NCI-H187 treated with DMSO at 0.1 percent for 48 hours (cell line): ENCODE measurements at places on chromosomes 1 and 21.
A peak's percentile ranks its signal among the peaks of the same experiment; 100 is the strongest.

- no peak for DNase-seq
Observed at GRCh38 chr21:18803624-18804023, 400.0 kb upstream of the TMPRSS15 start.

DNA sequence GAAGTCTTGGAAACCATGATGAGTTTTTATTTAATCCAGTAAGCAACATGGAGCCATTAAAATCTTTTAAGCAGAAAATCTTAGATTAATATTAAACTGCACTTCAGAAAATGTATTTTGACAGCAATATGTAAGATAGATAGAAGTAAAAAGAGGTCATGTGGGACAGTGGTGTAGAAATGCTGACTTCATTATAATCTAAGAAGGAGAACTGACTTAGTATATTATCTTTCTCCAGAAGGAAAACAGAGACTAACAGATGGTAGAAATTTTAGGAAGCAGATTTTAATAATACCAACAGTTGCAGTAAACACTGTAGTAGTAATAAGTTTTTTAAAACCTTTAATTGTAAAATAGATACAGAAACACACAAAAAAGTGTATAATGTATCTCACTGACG, 272.9 kb downstream of the TPR start:
- no peak for DNase-seq

DNA sequence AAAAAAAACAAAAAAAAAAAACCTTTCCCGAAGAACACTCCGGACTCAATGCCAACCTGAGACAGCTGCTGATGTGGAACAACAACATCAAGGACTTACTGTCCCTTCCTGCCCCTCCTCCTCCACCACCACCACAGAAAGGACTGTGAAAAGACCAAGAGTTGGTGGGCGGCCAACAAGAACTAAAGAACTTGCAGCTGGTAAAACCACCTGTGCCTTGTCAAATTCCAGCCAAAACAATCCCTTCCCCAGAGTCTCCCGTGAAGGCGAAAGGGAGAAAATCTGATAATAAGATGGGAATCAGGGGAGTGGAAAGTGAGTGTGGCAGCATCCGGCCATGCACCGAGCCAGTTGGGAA, 88.9 kb downstream of the PROX1 start:
- no peak for DNase-seq

GRCh38 chr1:224420106-224420505, 14.5 kb downstream of the WDR26 start:
- DNase-seq, result no peak

- DNase-seq, result no peak
Observed at GRCh38 chr1:81703391-81703755, 97.4 kb upstream of the ADGRL2 start.

- DNase-seq, result no peak
Observed at GRCh38 chr1:64829411-64830029, 84.6 kb downstream of the RAVER2 start.

DNA sequence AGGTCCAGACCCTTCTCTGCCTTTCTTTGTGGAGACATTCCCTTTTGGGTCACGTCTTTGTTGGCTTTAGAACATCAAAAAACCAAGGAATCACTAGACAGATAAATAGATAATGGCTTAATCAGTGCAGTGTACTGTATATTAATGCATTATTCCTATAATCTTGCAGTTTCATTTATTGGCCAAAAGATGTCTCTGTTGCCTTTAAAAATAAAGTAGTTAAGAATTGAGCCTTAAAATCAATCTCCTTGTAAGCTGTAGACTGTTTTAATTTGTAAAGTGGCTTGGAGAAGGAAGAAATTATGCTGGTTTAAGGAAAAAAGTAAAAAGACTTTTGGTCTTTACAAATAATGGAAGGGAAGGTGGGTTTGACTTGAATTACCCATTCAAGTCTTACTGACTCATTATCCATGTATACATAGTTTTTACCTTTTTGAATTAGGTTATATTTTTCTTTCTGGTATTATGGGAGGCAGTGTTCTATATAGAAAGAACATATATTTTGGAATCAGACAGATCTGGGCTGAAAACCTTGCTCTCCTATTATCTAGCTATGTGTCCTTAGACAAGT, 84.6 kb downstream of the VPS13D start:
- no peak for DNase-seq

GRCh38 chr1:50559421-50559820, 136.2 kb upstream of the DMRTA2 start:
- DNase-seq, result no peak

GRCh38 chr1:30962609-30963508, 54.3 kb upstream of the SDC3 start:
- DNase-seq, result no peak

- no peak for DNase-seq
Observed at GRCh38 chr21:43300496-43301408, 126.2 kb downstream of the SIK1 start.

GRCh38 chr21:32094804-32095203, 184.0 kb downstream of the MIS18A start:
- no peak for DNase-seq

- no peak for DNase-seq
Observed at GRCh38 chr1:24362982-24363614, 43.9 kb downstream of the GRHL3 start.

DNA sequence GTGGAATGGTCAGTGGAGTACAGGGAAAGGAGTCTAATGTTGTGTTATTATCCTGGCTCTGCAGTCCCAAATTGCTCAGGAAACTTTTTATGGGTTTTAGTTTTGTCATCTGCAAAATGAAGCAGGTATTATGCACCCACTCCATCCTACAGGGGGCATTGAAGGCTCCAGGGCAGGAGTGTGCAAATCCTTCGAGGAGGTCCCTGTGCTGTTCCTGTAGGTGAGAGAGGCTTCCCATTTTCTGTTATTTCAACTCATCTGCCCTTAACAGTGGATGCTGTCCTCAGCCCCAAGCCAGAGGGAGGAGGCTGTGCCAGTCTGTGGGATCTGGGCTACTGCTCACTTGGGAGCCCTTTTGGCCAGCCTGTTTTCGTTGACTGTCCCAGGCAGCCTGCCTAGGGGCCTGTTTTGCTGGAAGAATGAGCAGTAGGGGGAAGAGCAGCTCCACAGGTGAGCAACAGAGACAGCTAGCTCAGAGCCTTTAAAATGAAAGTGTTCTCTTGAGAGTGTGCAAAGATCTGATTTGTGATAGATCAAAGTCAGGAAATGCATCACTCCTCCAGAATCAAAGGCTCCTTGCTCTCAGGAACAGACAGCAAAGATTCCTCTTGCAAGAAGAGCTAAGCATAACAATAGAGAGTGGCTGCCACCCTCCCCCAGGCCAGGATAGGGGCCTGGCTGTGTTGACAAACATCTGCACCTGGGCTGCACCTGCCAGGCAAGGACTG, 317.6 kb upstream of the PROX1 start:
- DNase-seq, result peak; percentile 54

DNA sequence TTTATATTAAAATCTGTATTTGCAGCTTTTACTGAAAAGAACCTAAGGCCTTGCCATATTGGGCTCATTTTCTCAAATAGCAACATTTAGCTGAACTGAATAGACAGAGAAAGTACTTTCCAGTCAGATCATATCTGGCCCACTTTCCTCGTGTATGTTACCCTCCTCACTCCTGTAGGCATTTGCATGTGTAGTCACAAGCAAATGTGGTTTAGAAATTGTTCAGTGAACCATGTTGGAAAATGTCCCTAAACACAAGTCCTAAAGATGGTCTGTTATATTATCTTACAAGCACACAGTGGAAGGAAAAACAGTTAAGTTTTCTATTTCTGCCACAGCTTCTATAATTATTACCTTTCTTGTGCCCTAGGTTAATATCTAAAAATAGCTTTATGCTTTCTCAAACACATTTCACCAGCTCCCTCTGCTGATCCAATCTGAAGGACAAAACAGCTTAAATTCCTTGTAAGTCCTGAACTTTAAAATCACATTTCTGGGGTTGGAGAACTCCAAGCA, 606 bp upstream of the FMO4 start:
- DNase-seq, result no peak

DNA sequence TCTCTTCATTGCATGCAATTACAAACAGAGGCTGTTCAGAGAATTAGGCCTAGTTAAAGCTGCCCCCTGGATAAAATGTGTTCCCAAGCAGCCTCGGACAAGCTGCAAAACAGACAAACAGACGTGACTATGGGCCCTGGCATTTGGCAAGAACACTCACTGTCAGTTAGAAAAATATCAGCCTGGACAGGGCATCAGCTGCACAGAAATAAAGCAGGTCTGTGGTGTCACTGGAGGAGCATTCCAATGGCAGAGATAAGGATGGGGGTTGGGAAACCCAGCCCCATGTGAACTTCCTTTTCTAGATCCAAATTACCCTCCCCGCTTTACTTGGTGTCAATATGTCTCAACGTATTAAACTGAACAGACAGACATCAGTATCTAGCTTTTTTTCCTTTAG, 177.1 kb downstream of the GPATCH2 start:
- no peak for DNase-seq

- DNase-seq, result no peak
Observed at GRCh38 chr1:21292503-21292983, 2.3 kb upstream of the ECE1 start.

- no peak for DNase-seq
Observed at GRCh38 chr1:232127190-232127589, 500.6 kb downstream of the DISC1 start.

DNA sequence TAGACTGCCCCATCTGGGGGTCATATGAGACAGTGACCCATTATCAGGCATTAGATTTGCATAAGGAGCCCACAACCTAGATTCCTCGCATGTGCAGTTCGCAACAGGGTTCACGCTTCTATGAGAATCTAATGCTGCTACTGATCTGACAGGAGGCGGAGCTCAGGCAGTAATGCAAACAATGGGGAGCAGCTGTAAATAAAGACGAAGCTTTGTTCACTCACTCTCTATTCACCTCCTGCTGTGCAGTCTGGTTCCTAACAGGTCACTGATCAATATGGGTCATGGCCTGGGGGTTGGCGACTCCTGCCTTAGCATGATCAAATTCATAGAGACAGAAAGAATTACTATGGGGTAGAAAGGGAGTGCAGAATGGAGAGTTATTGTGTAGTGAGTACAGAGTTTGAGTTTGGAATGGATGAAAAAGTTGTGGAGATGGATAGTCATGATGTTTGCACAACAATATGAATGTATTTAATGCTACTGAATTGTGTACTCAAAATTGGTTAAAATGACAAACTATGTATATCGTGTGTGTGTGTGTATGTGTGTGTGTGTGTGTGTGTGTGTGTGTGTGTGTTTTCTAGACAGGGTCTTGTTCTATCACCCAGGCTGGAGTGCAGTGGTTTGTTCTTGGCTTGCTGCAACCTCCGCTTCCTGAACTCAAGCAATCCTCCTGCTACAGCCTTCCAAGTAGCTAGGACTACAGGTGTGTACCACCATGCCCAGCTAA, 42.2 kb downstream of the BTF3L4 start:
- no peak for DNase-seq

DNA sequence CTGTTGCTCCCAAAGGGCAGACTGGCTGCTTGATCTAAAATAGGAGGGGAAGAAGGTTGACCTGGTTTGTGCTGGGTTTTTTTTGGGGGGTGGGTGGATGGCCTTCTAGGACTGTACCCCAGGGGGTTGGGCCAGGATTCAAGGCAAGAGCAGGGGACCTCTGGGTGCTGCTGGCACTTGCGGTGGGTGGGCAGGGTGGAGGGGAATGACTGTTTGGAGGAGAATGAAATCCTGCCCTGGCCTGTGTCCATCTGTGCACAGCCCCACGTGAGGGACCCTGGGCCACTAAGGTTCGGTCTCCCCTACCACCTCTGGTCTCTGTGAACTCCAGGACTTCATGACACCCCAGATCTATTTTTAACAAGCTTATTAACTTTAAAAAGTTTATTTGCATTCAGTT, 414.2 kb downstream of the PTPRU start:
- DNase-seq, result no peak

DNA sequence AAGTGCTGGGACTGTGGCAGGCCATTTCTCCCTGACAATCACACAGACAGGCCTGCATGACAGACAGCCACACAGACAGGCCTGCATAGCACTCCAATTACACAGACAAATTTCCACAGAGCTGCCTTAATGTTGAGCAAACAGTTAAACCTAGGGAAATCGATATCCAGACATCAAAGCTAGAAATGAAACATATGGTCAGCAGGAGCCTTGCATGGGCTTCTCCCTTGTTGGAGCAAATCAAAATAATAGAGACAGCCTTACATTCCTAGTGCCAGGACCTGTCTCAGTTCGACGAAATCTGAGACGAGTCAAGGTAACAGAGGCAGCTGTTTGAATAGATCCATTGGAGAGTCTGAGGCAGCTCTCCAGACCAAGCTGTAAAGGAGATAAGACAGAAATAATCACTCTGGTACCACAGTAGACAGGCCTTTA, 42.4 kb downstream of the OLFML3 start:
- DNase-seq, result no peak

DNA sequence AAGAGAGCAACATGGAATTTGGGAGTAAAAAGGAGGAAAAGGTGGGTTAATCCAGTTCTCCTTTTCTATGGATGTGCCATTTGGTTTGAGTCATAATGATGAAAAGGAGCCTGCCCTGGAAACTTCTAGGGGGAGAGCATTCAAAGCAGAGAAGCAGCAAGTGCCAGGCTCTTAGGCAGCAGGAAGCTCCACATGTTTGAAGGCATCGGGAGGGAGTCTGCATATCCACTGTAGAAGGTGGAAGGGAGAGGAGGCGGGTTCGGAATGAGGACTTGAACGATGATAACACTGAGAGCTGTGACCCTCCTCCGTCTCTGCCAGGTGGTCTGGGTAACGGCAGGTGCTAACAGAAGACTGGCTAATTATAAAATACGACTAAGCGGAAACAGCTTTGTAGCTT, 128.2 kb downstream of the RYR2 start:
- DNase-seq, result no peak

DNA sequence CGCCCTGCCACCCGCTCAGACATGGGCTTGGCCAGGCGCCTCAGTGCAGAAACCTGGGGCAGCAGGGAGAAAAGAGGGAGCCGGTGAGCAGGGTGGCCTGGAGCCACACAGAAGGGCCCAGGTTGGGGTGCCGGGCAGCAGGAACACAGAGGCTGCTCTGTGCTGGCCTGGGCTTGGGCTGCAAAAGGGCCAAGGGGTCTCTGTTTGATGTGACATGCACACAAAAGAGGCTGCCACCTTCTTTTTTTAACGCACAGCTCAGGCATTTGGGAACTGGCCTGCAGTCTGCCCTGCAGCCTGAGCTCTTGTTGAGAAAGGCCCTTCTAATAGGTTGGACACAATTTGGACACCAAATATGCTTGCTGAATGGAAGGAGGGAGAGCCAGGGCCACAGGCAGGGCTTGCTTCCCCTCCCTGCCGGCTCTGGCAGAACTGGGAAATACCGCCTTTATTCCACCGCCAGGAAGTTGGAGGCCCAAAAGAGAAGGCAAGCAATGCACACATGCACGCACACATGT, 32.4 kb downstream of the KIF21B start:
- no peak for DNase-seq

- DNase-seq, result peak; percentile 20
Observed at GRCh38 chr1:8169364-8170058, 143.4 kb upstream of the ERRFI1 start.

- no peak for DNase-seq
Observed at GRCh38 chr21:41885341-41886024, 6.3 kb upstream of the PRDM15 start.
